ENCODE measurements at places on chromosomes 2 and 18.

DNA sequence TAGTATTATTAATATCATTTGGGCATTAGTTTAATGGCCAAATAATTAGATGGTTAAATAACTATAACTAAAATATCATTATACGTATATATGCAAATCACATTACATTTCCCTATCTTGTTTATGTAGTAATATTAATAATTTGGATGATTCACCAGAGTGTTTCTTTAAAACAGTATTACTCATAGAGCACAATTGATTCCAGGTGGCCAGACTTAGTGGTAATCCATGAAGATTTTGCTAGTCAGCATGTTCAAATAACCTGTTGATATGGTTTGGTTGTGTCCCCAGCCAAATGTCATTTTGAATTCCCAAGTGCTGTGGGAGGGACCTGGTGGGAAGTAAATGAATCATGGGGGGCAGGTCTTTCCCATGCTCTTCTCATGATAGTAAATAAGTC is 782.3 kb downstream of the LRP1B start:
- no peak for DNase-seq

- DNase-seq: no peak
These were observed 168.7 kb downstream of the ANKRD44 start for GRCh38 chr2:197141702-197142473.

- DNase-seq: no peak
These were observed 160.4 kb downstream of the ASB1 start for GRCh38 chr2:238586931-238587775.

DNA sequence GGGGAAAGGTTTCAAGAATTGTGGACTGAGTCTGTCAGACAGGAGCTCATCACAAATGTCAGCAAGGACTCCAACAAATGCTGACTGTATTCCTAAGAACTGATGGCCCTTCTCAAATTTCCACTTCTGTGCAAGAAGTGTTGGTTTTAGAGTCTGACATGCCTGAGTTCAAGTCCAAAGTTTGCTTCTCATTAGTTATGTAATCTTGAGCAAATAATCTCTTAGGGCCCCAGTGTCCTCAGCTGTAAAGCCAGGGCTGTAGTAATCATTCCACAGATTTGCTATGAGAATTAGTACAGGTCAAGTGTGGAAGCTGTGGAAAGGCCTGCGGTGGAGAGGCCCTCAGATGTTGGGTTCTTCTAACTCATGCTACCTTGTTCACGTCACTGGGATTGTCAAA is 23.9 kb downstream of the MEP1B start:
- DNase-seq: no peak

DNA sequence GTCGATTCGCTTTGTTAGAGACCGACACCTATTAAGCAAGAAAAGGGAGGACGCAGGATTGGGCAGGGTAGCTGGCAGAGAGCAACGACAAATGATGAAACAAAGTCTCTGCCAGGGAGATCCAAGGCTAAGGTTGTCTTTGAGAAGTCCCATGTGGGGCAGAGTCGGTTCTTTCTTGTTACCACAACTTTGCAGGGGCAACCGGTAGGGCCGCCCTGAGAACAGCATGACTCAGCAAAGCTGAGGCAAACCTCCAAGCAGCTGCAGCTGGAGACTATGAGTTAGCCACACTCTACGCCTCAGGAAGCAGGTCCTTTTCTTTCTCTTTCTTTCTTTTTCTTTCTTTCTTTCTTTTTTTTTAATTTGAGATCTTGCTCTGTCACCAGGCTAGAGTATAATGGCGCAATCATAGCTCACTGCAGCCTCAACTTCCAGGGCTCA is 452.3 kb upstream of the ID2 start:
- peak; percentile 59 for DNase-seq

DNA sequence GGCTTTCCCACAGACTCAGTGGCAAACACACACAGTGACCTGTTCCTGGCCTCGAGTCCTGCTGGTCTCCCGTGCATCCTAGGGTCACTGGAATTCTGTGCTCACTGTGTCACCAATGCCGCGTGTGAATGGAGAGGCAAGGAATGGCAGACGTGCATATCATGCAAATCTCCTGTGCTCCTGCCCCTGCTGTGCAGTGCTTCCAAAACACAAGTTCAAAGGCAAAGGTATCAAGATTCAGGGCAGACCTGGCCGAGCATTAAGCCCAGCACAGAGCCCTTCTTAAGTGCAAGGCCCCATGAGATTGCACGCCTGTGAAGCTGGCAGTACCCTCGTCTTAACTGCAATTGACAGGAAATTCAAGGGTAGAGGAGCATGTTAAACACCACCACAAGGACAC is 129.1 kb downstream of the NDUFA10 start:
- DNase-seq: no peak

- DNase-seq: no peak
These were observed 954.9 kb downstream of the TDRD15 start for GRCh38 chr2:22078701-22079100.

DNA sequence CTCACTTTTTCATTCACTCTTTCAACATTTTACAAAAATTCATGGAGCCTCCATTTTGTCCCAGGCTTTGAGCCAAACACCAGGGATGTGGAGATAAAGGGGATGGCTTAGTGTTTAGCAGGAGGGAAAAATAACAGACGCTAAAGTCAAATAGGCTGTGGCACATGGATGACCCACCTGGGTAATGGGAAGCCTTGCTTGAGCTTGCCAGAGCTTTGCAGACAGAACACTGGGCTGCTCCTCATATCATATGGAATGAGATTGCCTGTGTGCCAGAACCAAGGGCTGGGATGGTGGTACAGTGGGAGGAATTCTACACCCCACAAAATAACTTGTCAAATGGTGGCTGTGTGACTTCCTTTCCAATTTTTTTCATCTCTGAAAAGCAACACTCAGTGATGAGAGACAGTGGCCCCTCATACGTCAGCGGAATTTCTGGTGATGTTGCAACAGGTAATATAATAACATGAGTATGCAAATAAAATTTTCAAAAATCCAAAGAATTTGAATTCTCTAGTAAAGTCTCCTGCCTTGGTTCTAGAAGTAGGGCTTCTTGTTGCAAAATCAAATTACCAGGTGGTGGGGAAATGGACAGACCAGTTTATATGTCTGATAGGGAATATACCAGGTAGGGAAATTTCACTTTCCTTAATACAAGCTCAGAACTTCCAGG is 252.9 kb downstream of the CLIP4 start:
- no peak for DNase-seq

DNA sequence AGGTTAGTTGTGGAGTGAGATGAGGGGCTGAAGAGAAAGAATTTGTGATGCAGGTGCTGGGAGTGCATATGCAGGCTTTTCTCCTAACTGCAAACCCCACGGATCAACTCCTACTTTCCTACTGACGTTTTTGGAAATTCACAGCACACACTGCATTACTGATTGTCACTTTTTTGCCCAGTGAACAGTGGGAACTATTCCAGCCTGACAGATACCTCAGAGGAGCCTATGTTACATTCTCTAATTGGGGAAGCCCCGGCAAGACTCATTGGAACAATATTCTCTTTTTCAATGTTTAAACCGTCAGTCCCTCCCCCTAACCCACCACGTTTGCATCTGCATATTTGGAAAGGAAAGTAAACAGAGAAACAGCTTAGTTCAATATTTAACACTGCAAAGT is 126.2 kb downstream of the DPP4 start:
- no peak for DNase-seq

DNA sequence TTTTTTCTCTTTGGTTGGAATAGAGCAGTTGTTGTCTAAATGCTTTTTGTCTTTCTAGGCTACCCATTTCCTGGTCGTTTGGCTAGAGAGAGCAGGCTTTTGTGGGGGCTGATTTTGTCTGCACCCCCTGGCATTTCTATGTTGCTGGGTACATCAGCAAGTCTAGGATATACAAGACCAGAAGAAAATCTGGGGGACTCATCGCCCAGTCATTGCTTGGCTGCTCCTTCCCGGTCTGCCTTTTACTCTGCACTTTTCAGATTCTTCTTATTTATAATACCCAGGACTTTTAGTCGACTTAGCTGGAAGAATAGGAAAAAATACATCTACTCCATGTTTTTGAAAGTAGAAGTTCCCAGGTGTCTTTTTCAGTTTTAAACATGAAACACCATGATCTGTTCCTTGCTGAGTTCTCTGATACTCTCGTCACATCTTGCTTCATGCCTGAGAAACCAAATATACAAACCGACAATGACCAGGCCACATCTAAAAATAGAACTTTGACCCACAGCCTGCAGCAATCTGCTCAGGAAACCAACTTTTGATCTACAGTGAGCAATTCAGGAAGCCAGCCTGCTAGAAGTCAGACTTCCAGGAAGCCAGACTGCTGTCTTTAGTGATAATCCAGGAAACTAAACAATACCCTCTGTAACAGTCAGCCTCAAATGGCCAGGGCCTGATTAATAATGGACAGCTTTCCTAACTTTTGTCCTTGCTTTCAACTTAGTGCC is 163.8 kb upstream of the MEX3C start:
- no peak for DNase-seq

GRCh38 chr18:13268158-13269012 is 49.8 kb downstream of the LDLRAD4 start:
- no peak for DNase-seq

GRCh38 chr2:37326285-37326684 is 1.7 kb upstream of the PRKD3 start:
- no peak for DNase-seq

DNA sequence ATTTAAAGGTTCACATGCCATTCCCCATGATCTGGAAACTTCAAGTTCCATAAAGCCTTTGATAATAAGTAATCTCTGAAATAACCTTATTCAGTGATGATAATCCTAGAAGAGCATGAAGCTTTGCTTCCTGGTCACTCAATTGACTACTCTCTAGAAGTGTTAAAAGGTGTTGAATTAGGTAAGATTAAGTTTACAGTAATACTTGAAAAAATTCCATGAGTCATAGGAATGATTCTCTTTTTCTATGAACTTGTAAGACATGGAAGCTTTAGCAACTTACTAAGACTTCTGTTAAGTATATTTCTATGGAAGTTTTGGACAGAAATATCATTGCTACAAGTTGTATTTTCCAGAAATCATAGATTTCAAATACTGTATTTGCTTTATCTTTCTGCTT is 100.6 kb downstream of the MYO1B start:
- DNase-seq: no peak

DNA sequence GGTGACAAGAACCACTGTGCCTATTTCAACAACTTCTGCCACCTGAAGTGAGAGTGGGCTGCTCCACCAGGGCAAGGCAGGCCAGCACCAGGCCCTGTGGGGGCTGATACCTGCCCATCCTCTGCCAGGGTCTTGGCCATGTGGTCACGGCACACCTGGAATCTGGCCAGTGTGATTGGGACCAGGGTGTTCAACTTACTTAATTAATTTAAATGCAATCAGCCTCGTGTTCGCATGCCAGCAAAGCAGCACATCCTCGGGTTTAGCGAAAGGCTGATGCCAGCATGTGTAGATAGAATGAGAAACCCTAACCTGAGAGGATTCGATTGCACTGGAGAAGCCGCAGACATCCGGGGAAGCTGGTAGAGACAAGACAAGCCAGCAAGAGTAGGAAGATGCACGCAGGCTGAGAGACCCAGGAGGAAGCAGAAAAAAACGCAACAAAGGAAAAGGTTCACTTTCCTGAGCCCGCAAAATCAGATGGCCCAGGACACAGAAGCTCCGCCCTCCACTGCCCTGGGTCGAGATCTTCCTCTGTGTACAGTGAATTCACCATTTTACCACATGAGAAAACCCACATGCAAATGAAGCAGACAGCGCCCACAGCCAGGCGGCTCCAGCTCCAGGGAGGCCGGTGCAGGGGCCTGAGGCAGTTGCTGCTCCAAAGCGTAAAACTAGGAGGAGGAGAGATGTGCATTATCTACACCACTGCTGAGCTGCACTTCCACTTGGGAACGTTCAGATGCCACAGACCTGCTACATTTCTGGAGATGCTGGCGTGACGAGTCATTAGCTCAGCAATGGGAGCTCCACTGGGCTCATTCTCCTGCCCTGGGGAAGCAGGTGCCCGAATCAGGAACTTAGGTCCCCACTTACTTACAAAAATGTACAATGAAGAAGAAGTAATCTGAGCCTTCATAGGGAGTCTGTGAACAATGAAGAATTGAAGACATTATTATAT is 92.1 kb downstream of the TMEM18 start:
- peak; percentile 41 for DNase-seq

GRCh38 chr18:23138471-23138870 is 3.2 kb downstream of the CABLES1 start:
- DNase-seq: no peak

DNA sequence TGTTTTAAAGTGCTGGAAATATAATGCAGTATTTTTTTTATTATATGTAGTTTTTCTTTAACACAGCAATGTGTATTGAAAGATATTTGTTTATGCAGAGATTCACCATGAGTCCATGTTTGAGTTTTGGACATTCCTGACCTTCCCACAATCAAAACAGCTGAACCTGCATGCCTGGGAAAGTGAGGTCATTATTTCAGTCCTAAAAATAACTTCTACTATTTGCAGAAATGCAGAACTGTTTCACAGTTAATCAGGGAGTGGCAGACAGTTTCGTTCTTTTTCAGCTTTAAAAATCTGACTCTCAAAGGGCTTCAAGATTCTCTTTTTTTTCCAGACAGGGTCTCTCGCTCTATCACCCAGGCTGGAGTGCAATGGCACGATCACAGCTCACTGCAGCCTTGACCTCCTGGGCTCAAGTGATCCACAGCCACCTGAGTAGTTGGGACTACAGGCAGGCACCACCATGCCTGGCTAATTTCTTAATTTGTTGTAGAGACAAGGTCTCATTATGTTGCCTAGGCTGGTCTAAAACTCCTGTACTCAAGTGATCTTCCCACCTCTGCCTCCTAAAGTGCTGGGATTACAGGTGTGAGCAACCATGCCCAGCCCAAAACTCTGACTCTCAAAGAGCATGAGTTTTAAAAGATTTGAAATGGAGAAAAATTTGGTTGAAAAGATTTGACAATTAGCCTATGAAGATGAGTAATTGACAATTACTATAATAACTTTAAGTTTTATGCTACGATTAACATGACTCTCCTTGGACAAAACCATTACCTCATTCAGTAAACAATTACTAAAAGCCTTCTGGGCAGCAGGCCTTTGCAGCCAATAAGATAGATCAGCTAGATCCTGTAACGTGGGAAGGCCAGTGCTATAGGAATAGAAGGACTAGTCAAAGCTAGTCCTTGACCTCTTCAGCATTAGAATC is 5.0 kb upstream of the MYL12B start:
- DNase-seq: no peak

DNA sequence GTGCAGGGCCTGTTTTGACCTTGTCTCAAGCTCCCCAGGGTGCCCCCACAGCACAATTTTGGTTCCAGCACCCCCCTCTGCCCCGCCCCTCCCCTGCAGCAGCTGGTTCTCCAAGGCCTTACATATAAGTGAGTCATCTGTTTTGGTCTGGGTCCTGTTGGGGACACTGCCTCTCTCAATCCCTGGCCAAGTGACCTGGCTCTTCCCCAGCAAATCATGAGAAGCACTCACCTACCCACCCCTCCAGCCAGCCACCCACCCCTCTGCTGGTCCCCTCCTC is 90.5 kb downstream of the INHBB start:
- no peak for DNase-seq

Data from CD4-positive, alpha-beta T cell treated with Interleukin-4 for 1 hour (primary cell).